ENCODE measurements at places on chromosomes 1 and 21. TPM values are rescaled to one million over a fixed set of nuclear protein-coding genes. Genes with fewer than 3 reads are reported as not detected.
A peak's percentile ranks its signal among the peaks of the same experiment; 100 is the strongest.

The ANGPTL3 gene
- not detected for total RNA-seq

The SMIM1 gene
- total RNA-seq, result 1.1 TPM

The OR2M3 gene
- total RNA-seq, result not detected

The ACTL8 gene
- 31.1 TPM for total RNA-seq

The LDLRAD2 gene
- not detected for total RNA-seq

The CASZ1 gene
- 1.7 TPM for total RNA-seq

The SRSF11 gene
- 101 TPM for total RNA-seq

DNA sequence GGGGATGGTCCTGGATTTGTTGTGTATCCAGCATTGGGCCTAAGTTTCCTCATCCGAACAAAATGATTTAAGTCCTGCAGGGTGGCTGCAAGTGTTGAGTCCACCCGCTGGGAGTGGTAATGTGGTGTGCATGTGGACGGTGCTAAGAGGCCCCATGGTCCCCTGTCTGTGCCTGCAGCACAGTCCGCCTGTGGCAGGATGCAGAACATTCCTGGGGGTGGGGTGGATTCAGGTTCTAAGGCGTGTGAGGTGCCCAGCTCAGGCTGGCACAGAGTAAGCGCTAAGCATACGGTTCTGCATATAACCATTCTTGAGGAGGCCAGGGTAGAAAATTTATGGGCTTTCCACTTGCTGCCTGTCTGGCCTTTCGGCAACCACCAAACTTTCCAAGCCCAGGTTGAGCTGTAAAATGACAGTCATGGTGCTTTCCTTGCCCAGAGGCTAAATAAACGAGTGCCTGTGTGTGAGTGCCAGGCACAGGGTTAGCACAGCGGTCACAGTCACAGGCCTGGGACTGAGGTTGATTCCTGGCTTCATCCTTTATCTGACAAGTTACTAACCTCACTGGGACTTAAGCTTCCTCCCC is 30.7 kb downstream of the SLC2A1 start:
- no peak for DNase-seq

DNA sequence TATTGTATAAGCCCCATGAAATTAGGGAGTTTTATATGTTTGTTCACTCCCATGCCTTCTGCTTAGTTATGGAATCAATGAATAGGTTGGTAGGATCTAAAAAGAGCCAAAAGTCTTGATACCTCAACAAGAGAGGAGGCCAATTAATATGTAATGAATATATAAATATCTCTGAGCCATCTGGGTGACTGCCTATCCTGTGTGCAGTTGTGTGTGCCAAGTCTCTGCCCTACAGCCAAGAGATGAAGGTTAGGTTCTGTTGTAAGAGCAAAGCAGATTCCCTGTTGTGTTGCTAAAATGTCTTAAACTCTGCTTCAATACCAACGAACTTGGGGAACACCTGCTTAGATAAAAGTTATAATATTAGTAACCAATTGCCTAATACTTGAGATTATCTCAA is 61.8 kb upstream of the GORAB start:
- DNase-seq, result no peak

DNA sequence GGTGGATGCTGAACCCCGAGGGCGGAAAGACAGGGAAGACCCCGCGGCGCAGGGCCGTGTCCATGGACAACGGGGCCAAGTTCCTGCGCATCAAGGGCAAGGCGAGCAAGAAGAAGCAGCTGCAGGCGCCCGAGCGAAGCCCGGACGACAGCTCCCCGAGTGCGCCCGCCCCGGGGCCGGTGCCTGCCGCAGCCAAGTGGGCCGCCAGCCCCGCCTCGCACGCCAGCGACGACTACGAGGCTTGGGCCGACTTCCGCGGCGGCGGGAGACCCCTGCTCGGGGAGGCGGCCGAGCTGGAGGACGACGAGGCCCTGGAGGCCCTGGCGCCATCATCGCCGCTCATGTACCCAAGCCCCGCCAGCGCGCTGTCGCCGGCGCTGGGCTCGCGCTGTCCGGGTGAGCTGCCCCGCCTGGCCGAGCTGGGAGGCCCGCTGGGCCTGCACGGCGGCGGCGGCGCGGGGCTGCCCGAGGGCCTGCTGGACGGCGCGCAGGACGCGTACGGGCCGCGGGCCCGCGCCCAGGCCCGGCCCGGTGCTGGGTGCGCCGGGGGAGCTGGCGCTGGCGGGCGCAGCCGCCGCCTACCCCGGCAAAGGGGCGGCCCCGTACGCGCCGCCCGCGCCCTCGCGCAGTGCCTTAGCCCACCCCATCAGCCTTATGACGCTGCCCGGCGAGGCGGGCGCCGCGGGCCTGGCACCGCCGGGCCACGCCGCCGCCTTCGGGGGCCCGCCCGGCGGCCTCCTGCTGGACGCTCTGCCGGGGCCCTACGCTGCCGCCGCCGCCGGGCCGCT is 20.7 kb downstream of the FOXO6 start:
- DNase-seq, result peak; percentile 43

GRCh38 chr1:34372891-34373290 is 196.2 kb downstream of the C1orf94 start:
- DNase-seq, result no peak

- DNase-seq, result no peak
Observed at GRCh38 chr1:166811691-166812090, 27.6 kb upstream of the POGK start.

DNA sequence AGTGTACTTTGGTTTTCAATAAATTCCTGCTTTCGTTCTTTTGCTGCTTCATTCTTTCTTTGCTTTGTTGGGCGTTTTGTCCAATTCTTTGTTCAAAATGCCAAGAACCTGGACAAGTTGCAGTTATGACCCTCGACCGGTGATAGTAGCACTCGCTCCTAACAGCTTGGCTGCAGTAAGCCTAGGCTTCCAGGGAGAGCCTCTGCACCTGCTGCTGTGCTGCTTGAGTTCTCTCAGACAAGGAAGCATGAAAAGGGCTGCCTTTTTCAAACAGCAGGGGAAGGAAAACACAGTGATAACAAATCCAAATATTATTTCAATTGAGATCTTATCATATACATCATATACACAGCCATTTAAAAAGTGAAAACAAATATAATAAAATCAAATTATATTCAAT is 12.8 kb upstream of the RIPK4 start:
- no peak for DNase-seq

DNA sequence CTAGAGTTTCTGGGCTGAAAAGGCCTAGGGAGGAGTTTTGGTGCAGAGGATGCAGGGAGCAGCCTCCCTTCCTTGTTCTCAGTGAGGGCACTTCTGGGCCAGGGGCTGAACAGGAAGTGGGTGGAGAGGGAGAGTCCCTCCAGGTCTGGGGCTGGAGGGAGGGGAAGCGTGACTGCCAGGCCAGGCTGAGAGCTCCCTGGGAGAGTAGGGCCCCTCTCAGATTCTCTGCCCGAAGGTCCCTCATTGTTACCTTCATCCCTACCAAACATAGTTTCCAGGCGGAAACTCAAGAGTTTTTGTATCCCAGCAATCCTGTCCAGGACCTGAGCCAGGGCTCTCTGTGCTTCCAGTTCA is 36.8 kb downstream of the CITED4 start:
- peak; percentile 16 for DNase-seq

GRCh38 chr1:218760601-218761570 is 412.8 kb upstream of the LYPLAL1 start:
- DNase-seq, result no peak

DNA sequence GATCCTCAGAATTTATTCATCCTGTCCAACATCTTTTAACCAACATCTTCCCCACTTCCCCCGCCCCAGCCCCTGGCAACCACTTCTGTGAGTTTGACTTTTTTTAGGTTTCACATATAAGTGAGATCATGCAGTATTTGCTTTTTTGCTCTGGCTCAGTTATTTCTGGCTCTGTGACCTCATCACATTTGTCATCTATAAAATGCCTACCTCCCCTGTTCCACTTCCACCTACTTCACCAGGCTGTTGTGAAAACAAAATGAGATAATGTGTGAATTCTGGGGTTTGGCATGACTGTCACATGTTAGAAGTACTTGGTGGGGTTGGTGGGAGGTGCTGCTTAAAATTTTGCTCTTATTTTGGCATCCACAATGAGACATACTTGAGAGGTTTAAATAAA is 18.4 kb downstream of the HHAT start:
- DNase-seq, result peak; percentile 60

- peak; percentile 42 for DNase-seq
Observed at GRCh38 chr1:2229911-2230731, 2.0 kb downstream of the SKI start.

DNA sequence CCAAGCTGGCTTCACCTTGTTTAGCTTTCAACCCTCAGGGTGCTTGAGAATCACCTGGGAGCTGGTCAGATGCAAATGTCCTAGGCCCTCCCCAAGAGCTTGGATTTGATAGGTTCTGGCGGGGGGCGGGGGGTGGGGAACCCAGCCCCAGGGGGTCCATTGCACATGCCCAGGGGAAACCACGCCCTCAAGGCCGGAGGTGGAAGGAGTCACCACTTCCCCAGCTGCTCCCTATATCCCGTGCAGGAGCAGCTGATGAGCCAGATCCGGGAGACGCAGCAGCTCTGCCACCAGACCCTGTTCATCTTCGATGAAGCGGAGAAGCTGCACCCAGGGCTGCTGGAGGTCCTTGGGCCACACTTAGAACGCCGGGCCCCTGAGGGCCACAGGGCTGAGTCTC is 5.8 kb downstream of the TOR3A start:
- DNase-seq, result no peak

GRCh38 chr1:17005365-17005740 is 6.4 kb downstream of the ATP13A2 start:
- DNase-seq, result no peak

DNA sequence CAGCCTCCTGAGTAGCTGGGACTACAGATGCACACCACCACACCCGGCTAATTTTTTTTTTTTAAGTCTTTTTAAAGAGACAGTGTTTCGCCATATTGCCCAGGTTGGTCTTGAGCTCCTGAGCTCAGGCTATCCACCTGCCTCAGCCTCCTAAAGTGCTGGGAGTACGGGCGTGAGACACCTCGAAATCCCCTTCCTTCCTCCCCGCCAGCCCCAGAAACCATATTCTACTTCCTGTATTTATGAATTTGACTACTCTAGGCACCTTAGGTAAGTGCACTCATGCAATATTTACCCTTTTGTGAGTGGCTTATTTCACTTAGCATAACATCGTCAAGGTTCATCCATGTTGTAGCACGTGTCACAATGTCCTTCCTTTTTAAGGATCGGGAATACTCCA is 6.9 kb upstream of the LRP8 start:
- DNase-seq, result no peak

DNA sequence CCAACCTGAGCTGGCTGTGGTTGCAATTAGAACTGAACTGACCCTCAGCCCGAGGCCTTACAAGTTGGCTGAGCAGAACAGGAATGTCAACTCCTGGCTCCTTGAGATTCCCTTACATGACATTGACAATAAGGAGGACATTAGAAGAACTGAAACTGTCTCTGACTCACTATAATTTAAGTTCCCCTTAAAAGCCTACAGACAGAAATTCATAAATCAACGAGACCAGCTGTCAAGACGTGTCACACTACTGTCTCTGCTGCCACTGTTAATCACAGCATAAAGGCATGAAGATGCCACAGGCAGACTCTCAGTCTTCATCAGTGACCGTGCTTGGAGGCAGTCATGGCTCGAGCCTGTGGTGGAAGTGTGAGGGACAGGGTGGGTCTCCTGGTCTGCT is 168.8 kb downstream of the GABPA start:
- DNase-seq, result no peak

DNA sequence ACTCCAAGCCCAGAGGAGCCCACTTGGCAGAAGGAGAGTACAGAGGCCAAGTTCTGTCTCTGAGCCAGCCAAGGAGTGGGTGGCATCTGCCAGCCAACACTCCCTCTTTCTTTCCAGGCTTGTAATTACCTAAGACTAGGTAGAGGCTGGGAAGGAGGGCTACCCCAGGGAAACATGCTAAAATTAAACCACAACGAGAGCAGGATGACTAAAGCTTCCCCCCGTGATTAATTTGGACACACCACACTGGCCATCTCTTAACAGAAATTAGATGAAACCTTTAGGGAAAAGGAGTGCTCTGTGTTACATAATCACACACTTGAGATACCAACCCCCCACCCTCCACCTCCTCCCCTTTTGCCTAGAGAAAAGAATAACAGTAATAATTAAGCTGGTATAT is 102.1 kb upstream of the ZC3H12A start:
- no peak for DNase-seq

GRCh38 chr1:161335796-161336195 is 21.6 kb downstream of the SDHC start:
- no peak for DNase-seq

DNA sequence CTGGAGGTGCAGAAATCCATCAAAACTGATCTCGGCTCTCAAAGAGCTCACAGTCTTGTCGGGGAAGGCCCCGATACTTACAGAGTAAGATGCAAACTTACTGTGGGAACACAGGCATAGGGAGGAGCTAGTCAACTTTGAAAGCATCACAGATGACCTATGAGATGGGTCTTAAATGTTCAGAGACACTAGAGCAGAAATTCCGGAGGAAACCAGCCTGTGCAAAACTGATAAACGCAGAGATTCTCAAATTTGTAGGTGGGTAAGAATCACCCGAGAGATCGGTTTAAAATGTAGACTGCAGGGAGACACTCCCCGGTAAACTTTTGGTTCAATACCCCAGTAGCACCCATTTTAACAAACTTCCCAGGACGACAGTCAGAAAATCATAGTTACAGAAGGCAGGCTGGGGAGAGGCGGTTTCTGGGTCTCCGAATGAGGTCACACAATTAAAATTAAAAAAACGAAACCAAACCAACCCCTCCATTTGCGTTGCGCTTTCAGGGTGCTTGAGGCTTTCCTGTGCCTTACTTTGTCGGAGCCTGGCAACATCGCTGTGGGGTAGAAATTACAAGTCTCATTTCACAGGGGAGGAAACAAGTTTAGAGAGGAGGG is 755 bp upstream of the THRAP3 start:
- DNase-seq, result peak; percentile 35

- no peak for DNase-seq
Observed at GRCh38 chr1:81430236-81430938, 370.3 kb upstream of the ADGRL2 start.

DNA sequence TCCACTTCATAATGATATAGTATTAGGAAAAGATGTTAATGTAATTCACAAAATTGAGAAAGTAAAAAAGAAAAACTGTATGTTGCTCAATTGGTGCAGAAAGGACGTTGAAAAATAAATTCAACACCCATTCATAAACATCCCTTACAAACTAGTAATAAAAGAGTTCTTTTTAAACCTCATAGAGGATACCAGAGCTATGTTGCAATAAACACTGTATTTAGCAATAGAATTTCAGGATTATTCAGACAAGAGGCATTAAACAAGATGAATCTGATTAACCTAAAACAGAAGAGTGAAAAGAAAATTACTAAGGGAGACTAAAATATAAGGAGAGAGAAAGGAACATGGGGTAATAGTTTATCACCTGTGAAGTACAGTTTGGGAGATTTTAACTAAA is 154.8 kb downstream of the NTPCR start:
- DNase-seq, result no peak

DNA sequence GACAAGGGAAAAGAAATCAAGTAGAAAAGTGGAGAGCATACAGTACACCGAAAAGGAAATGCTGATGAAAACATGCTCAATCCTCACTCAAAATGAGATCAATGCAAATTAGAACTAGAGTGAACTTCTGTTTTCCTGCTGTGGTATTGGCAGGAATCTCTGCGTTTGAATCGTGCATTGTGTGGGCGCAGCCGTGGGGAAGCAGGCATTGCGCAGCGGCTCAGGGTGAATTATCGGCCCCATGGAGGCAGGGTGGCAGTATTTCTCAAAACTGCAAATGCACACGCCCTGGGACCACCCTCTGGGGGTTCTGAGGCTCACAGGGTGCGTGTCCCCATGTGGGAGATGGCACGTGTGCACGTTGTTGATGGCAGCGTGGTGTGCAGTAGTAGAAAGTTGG is 140.6 kb downstream of the PEX14 start:
- no peak for DNase-seq
